HAP-1 (cell line): ENCODE measurements at places on chromosomes 1 and 21.

DNA sequence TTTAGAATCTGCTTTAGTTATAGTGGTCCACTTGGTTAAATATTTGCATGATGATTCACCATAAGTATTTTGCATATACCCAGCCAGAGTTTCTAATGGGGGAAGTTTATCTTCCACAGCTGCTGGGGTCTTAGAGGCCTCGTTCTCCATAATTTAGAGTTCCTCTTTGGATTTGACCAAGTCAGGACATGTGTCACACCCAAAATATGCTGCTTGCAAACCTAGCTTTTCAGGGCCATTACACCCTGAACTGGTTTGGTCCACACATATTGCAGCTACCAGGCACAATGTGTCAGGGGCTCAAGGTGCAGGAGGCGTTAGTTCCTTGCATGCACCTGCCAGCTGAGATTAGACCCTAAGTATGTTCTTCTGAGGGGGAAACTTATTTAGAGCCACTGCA is 17.1 kb upstream of the FMO4 start:
- DNase-seq, result no peak

DNA sequence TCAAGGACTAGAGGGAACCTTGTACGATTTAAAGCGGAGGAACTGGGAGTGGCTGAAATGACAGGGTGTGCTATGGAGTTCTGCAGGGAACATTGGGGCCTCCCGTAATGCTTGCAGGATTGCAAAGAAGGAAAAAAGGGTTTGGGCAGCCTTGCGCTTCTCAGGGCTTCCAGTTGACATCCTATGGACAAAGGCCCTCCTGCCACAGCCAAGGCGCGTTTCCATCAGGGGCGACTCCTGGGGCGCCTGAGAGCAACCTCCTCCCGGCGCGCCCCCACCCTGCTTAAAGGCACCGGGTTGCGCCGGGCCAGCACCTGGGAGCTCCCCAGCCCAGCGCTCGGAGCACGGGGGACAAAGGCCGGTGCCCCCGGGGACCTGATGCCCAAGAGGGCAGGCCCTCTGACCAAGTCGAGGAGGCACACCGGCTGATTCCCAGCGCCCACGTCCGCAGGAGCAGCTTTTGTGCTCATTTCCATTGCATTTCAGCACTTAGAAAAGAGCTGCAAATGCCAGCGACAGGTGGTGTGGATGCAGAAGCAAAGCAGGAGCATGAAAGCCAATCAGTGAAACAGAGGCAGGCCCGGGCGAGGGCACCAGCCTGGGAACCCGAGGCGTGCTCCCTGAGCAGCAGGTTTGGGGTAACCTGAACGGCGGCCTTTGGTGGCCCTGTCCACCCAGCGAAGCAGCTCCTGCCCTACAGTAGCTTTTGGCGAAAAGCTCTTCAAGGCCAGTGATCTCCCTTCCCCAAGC is 17.6 kb upstream of the RNF187 start:
- DNase-seq, result no peak

DNA sequence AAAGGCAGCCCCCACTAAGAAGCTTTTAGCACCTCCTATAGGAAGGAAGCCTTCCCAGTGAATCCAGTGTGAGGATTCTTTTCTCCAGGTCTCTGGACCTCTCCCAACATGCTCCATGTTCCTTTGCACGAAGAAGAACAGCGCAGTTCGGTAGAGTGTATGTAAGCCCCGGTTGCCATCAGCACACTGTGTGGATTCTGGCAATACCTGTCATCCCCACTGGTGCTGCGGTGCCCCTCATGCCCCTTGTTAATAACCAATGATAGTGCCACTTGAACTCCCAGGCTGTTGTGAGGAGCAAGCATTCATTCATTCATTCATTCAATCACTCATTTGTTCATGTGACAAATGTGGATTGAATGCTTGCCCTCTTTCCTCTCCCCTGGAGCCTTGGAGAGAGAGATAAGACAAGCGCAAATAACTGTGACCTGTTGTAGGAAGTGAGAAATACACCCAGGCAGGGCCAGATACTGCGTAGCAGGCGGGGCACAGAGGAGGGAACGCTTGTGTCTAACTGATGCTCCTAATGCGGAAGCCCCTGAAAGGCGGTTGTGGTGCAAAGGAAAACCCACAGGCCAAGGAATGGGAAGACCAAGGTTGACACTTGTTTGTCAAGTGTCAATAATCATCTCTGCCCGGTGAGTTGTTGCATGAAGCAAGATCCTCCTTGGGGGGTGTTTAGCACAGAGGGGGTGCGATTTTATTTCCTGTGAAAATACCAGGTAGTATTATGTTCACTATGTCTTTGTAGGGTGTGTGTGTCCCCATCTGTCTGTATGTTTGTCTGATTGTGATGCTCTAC is 9.8 kb downstream of the LGR6 start:
- DNase-seq, result no peak

DNA sequence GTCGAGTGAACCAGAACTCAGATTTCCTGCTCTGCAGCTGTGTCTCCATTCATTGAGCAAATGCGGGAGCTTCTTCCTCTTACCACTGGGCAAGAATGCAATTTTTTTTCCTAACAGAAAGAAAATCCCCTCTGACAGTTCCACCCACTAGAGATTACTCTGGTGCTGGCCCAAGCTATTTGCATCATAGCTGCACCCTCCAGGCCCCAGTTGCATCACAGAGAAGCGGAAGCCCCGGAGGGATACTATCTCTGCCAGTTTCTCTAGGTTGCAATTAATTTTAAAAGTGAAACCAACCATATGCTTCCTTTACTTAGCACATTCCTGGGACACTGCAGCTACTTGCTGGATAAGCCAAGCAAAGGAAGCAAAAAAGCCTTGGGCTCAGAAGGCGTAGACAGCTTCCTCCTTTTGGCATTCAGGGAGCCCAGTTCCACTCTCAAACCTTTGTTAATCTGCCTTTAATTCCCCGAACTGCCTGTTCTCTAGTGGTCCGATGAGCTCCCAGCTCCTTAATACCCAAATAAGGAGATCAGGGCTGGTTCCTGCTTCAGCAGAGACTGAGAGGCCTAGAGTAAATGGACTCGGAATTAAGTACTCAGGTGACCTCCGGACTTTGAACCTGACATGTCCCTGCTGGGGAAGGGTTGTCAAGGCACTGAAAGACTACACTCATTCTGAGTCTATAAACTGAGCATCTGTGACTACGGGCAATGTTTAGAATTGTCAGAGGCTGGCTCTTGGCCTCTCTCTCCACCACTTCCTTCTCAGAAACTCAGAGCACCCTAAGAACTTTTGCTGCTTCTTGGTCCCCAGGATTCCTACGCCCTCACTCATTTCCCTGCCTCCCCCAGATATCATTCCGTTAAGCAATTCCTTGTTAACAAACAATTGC is 72.5 kb upstream of the TNFSF18 start:
- DNase-seq, result no peak

DNA sequence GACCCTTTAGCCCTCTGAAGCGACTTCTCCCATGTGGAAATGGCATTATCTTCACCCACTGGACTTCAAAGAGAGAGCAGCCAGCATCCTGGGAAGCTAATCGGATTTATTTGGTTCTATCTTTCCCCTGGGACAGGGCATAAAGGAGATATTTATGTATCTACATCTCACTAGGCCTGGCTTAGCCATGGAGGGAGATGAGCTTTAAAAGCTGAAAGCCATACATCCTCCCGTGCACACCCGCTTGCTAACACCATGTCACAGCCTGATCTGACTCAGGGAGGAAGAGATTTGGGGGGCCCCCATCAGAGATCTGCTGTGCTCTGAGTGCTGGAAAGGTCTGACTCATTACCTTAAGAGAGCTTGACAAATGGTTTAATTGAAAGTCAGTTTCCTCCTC is 155.9 kb downstream of the PLXNA2 start:
- DNase-seq, result no peak

- no peak for DNase-seq
These were observed 5.2 kb upstream of the SH2D2A start for GRCh38 chr1:156821801-156822200.

GRCh38 chr1:244150071-244150470 is 99.0 kb downstream of the ZBTB18 start:
- DNase-seq, result no peak

- peak; percentile 53 for DNase-seq
These were observed 36.4 kb upstream of the HHAT start for GRCh38 chr1:210292231-210292871.

GRCh38 chr21:43211072-43211759 is 42.4 kb downstream of the CRYAA start:
- no peak for DNase-seq

DNA sequence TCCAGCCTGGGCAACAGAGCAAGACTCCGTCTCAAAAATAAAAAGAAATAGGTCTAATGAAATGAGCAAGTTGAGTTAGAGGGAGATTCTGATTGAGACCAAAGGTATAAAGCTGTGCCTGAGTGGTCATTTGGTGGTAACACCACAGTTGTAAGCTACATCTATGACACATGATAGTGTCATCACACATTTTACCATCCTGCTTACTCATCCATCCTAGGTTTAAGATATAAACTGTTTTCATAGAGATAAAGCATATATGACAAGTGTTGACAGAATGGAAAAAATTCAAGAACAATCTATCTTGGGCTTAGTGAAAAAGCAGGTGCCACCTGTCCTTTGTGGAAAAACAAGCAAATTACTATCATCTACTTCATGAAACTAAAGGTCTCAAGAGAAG is 7.1 kb upstream of the CFAP141 start:
- DNase-seq, result no peak

- DNase-seq, result no peak
These were observed 390.3 kb upstream of the PKN2 start for GRCh38 chr1:88293691-88294190.

DNA sequence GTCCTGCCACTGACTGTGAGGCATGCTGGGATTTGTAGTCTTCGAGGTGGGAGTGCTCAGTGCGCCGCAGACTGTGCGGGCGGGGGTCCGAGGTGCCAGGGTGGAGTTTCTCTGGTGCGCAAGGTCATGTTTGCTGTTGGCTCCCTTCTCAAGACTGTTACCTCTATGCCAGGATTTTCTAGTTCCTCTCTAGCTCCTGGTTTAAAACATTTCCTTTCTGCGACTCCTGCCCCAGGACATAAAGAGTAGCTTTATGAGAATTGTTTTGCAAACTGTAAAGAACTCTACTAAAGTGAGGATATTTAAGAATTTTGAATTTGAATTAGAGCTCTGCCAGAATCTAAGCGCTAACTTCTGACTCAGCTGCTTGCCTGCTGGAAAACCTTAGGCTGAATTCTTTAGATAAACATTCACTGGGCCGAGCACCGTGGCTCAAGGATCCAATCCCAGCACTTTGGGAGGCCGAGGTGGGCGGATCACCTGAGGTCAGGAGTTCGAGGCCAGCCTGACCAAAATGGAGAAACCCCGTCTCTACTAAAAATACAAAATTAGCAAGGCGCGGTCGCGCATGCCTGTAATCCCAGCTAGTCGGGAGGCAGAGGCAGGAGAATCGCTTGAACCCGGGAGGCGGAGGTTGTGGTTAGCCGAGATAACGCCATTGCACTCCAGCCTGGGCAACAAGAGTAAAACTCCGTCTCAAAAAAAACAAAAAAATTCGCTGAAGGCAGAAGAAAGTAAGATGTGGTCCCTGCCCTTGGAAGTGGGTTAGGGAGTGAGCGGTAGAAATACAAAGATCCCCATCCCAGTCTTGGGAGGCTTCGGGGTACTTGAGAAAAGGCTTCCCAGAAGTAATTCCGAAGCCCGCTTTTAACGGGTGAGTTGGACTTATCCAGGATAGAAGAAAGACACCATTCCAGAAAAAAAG is 992 bp upstream of the USP48 start:
- DNase-seq, result peak; percentile 98

DNA sequence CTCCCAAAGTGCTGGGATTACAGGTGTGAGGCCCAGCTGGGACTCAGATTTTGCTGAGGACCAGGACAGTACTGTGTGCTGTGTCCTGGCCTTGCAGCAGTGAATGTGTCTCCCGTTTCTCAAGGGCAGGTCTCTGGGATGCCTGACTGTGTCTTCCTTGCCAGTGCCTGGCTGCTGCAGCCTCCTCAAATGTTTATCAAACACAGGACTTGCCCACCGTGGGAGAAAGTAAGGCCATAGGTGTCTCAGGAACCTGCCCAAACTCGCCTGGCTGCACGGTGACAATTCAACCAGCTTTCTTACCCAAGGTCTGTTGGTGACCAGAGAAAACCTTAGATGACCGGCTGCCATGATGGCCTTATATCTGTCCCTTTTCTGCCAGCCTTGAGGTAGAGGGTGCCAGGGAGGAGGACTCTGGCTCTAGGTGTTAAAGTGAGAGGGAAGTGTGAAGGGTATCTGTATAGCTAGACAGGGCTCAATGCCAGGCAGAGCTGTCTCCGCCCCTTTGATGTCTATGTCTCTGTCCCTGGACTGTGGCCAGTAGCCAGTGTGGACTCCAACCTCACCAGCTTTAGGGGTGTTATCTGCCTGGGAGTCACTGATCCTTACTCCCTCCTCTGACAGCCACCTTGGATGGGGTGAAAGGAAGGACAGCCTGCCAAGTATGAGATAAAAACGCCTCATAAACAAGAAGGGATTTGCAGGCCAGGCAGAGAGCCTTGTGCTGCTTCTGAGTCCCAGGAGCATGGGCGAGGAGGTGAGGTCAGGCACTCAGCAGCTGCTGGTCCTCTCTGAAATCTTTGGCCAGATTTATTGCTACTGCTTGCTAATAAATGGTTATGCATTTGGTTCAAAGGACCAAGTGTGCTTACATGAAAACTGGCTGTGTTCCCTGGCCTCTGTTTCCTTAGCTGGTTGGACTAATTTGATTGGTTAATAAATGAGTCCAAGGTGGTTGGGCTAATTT is 22.3 kb downstream of the IL6R start:
- DNase-seq, result no peak

DNA sequence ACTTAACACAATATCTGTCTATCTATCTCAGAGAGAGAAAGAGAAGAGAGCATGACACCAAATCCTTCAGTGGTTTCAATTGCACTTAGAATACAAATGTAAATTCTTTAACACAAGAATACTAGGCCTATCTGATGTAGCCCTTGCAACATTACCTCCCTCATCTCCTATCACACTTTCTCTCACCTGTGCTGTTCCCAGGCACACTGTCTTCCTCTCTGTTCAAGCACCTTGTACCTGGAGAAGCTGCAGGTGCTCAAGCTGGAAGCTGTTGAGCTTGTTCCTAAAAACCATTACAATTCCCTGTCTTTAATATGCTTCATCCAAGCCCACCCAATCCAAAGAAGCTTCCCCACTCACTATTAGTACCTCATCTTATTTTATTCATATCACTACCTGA is 97.0 kb downstream of the GDAP2 start:
- DNase-seq, result no peak

DNA sequence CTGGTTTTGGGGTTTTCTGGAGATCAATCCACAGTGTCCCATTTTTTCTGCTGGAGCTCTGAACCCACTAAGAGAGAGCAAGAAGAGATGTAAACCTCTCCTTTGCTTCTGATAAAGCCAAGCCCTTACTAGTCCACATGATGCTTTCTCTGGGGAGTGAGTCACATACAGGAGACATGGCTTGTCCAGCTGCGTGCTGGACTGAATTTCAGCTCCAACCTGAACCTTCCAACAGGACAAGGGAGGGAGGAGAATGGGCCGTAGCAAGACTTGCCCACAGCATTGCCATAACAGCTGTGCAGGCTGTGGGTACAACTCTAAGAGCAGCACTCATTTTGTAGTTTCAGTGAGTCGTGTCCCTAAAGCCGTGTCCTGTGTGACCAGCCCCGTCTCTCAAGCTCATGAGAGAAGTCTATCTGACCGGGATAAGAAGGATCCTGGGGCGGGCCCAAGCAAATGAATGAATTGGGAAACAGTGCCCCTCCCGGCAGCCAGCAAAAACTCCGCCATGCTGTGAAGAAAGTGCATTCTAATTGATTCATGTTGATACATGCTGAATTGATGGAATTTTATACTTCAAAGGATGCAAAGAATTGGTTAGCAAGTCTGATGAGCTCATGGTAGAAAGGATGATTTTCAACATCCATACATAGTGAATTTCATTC is 195.2 kb downstream of the GABPA start:
- no peak for DNase-seq
